ENCODE measurements at places on chromosomes 12 and 14.

DNA sequence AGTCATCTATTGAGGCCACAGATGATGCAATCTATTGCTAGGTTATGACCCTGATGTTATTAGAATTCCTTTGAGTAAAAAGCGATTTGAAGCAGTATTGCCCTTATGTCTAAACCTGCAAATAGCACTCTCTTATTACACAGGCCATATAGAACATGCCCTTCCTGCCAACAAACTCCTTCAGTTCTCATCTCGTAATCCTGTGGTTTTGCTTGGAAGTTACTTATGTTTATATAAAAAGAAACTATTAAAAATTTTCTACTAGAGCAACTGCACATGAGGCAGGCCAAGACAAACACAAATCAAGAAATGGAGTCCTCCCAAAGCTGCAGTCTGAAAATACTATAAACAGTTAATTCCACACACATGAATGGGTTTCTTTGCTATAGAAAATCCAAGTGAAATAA is 1200.2 kb downstream of the LRFN5 start:
- ATAC-seq, result no peak

DNA sequence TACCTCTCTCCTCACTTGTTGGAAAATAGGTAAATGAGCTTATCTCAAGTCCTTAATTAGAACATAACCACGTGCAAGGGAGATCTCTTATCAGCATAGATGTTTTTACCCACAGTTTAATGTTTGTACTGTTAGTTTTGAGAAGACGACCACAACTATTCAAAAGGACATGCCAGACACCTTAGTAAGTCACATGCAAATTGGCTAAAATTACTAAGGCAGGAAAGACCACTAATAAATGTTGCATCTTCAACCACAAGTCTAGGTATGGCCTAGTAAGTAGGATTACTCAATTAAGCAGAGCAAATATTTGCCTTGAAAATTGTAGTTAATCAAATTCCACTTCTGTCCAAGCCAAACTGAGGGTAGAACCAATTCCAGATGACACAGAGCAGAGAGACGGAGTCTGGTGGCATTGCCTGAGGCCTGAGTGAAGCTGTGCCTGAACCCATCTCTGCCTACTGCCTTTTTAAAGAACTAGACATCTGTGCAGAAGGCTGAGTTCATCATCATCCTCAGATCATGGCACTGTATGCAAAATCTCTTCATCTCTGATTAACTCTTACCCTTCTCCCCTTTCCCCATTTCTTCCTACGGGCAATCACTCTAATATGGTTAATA is 29.7 kb upstream of the CHST11 start:
- ATAC-seq, result no peak

DNA sequence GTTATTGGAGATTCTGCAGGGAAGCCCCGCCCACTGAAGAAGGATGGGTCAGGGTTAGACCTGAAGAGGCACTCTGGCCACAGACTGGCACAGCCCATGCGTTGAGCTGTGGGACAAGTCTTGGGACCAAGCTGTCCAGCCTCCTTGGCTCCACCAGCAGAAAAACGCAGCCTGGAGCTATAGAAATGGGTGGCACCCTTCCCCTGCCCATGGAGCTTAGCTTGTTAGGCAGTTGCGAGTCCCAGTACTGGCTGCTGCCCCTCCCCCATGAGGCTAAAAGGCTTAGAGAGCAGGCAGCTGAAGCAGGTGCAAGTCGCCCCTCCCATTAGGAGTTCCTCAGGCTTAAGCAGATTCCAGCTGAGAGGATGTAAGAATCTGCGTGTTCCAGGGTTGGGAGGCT is 1124.0 kb upstream of the TMEM132C start:
- ATAC-seq, result no peak

GRCh38 chr12:3684449-3685051 is 68.4 kb downstream of the CRACR2A start:
- no peak for ATAC-seq

DNA sequence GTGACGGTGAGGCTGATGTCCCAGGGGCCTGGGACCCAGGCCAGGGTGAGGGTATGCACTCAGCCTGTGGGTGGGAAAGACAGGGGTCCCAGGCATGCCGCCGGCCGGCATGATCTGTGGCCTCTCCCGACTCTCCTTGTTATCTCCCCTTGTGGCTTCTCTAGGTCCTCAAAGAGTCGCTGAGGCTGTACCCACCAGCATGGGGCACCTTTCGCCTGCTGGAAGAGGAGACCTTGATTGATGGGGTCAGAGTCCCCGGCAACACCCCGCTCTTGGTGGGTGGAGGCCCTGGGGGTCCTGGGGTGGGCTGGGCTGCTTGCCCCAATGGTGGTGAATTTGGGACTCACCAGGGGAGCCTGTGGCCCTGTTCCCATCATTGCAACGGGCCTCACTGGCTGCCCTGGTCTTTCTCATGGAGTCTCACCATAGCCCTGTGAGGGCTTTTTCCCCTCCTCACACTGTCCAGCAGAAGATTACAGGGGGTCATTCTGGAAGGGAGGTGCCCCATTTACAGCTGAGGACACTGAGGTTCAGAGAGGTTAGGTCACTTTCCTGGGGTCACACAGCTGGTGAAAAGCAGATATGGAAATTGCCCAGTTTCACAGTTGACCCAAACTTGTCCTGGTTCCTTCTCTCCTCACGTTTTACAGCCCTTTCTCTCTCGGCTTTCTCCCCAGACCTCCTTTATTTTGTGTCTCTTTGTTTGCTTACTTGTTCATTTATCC is 37.9 kb downstream of the CYP46A1 start:
- ATAC-seq, result no peak

GRCh38 chr12:112595410-112595809 is 176.7 kb downstream of the PTPN11 start:
- no peak for ATAC-seq

- peak; percentile 89 for ATAC-seq
These were observed 77.8 kb upstream of the HSPB8 start for GRCh38 chr12:119100933-119101332.

- ATAC-seq, result no peak
These were observed 337.7 kb downstream of the IPO8 start for GRCh38 chr12:30357766-30358490.

DNA sequence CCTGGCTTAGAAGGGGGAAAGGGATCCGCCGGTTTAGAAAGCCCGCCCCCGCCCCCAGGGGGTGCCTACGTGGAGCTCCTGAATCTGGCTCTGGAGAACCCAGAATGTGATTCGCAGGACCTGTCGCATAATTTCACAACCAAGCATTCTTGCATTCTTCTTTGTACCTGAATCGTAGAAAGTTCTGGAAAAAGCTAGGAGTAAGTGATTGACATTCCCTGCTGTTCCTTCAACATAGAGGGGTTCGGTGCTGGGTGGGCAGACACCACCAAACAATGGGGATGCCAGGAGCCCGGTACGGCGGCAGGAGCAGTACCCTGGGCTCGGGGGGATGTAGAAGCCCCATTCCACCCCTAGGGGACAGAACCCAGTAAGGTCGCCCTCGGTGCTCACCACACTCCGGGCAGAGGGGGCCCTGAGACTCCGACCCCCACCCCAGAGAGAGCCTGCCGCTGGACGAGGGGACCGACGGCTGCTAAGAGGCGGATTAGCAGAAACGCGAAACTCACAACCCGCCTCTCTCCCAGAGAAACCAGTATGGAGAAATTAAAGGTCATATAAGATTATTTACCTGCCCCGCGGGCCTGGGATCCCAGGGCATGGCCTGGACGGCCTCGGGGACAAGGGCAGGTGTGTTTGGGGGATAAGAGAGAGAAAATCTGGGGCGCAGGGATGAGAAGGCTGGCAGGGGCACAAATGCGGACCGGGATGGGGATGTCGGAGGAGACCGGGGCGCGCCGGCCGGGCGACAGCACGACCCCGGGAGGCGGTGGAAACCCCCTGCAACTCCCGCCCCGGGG is 520 bp downstream of the CSRP2 start:
- ATAC-seq, result peak; percentile 51

DNA sequence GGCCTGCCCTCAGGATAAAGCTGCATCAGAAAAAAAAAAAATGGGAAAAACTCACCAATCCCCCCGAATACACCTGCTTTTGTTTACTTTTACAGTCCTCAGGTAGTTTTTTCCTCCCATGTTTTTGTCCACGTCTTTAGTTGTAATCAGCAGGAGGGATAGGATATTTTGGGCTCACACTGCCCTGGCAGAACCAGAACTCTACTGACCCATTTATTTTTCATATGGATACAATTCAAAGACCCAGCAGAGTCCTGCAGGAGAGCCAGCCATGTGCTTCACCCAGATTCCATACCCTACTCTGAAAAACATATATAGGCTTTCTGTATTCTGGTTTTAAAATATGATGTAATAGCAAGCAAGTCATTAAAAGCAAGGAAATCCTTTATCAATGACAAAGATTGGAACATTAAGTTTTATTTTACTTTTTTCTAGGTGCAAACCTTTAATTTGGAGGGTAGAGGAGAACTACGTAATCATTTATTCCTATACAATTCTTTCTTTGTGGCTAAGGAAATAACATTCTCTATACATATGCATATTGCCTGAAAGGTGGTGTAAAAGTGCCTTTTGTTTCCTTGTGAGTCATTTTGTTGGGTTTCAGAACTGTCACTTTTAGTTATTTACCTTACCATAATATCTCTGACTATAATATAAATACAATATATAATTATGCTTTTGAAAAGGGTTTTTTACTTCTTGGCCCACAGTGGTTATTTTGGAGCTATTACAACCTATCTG is 19.1 kb downstream of the DACT1 start:
- ATAC-seq, result no peak

DNA sequence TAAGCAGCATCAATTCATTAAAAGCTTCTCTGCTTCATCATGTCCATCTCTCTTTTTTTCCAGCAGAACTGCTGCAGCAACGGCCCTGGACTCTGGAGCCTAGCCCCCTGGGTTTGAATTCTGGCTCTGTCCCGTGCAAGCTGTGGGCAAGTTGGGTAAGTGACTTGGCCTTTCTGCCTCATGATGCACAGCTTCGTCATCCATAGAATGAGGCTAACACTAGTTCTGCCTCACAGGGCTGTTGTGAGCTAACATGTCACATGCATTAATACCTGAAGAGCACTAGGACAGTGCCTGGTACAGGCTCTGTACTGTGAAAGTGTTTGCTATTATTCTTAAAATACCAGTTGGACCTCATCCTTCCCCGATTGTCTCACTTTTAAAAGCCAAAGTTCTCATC is 4.2 kb downstream of the KRT82 start:
- no peak for ATAC-seq

DNA sequence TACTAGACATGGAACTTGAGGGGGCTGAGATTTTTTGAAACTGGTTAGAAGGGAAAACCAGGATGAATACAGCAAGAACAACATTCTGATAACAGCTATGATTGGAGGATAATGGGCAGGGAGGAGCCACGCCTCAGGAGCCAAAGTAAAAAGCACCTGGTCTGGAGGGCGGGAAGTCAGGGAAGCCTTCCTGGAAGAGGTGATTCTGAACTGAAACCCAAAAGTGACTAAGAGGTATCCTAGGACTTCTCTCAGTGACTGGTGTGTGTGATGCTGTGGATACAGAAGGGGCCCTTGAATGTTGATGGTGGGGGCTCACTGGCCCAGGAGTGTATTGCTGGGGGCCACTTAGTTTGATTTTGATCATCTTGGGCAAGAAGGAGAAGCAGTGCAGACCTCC is 18.8 kb upstream of the GPR68 start:
- ATAC-seq, result no peak

- no peak for ATAC-seq
These were observed 368.7 kb upstream of the GARIN6 start for GRCh38 chr12:99278899-99279298.

DNA sequence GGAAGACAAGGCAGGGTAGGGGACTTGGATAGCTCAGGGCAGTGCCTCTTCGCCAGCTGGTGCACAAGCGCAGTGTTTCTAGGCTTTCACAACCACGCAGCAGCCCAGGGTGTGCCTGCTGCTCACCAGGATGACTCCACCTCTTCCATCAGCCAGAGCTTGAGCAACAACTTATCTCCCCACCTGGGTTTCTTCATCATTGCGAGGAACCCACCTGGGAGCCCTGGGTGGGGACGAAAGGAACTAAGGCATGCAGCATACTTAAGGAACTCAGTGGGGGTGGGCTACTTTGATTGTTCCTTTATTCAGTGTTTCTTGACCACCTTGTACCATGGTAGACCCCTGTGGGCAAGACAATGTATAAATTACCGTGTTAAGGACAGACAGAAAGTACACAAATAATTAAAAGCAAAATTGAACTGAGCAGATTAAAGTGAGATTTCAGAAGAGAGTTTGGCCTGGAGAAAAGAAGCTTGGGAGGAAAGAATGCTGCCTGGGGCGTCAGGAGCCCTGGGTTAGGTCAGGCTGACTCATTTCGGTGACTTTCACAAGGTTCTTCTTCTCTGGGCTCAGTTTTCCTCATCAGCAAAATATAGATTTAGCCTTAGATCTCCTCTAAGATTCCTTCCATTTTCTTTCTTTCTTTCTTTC is 22.9 kb downstream of the KRT18 start:
- ATAC-seq, result no peak

- ATAC-seq, result peak; percentile 99
These were observed 379.6 kb downstream of the LRIG3 start for GRCh38 chr12:58540480-58541299.

- ATAC-seq, result peak; percentile 44
These were observed 26.4 kb downstream of the TMEM132D start for GRCh38 chr12:129877411-129877810.

DNA sequence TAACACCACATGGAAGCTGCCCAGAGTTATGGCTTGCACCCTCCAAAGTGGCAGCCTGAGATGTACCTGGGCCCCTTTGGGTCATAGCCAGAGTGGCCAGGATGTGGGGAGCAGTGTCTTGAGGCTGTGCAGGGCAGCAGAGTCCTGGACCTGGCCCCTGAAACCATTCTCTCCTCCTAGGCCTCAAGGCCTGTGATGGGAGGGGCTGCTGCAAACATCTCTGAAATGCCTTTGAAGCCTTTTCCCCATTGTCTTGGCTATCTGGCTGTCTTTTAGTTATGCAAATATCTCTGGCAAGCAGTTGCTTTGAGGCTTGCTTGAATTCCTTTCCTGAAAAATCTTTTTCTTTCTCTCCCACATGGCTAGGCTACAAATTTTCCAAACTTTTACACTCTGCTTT is 356.5 kb downstream of the DAD1 start:
- ATAC-seq, result no peak

DNA sequence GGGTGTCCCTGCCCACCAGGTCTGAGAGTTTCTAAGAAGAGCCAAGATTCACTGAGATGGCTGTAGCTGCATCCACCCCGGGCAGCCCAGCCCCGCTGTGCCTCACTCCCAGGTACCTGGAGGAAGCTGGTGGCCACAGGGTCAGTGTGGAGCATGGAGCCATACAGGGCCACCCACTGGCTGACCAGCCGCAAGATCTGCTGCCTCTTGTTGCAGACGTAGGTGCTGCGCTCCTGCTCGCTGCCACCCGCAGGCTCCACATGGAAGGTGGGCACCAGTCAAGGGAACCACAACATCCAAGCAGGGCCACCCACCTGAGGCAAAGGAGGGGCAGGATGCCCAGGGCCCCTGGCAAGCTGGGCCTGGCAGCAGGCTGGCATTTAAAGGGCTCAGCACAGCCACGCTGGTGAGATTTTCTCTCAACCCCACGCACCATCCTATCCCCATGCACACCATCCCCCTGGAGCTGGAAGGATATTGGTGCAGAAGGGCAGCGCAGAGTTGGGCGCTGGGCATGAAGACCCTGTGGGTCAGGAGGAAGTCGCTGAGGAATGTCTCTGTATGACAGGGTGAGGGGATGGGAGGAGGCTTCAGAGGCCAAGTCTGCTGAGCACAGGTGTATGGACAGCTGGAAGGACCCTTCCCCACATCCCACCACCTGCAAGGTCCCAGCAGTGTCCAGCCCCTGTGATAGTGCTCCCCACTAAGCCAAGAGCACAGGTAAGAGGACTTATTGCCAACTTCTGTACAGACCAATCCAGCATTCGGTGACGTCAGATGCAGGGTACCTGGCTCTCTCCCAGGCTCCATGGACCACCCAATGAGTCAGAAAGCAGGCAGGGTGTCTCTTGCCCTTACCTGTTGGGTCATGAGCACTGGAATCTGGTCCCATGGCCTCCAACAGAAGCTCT is 10.8 kb downstream of the RAPGEF3 start:
- ATAC-seq, result no peak

- no peak for ATAC-seq
These were observed 42.4 kb downstream of the TMEM30B start for GRCh38 chr14:61238611-61239245.

Measured in motor neuron (in vitro differentiated cells).